ENCODE measurements at places on chromosomes 16 and 17.
A peak's percentile ranks its signal among the peaks of the same experiment; 100 is the strongest.

- DNase-seq, result no peak
Observed at GRCh38 chr17:3678095-3678820, 9.6 kb downstream of the EMC6 start.

DNA sequence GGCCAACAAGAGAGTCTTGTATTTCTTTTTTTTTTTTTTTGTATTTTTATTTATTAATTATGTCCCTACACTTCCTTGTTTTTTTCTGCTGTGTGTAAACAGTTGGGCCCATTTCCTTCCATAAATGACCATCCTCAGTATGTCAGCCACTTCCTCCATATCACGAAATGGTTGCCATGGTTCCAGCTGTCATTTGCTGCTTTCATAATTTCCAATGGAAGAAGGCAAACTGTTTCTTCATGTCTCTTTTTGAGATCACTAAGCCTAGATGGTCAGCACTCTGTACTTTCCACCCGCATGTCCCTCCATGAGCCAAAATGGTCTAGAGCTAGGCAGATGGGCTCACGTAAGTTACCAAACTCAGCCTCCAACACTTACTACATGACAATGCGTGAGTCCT, 133.5 kb upstream of the FOXF1 start:
- DNase-seq, result no peak

DNA sequence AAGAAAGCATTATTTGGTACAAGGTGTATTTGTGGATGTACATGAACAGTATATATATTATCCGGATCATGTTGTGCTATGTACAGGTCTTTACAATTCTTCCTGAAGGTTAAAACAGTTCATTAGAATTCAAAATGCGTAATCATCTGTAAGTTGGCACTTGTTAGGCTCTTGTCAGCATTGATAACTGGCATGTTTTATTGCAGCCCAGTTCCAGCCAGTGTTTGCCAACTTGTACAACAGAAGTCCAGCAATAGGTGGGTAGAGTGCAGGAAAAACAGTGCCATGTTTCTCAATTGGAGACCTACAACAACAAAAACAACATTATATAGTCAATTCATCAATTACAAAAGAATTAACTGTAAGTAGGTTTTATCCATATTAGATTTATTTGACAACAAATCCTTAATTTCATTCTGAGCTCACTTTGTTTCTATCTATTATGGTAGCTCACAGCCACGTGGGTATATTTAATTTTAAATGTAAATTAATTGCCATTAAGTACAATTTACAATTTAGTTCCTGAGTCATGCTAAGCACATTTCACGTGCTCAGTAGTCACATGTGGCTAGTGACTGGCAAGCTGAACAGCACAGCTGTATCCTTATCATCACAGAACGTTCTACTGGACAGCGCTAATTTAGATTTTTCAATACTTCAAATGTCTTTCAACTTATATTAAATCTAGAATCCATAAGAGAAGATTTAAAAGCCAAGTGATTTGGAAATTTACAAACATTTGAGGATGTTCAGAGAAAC, 8.6 kb upstream of the ANKFY1 start:
- DNase-seq, result no peak

DNA sequence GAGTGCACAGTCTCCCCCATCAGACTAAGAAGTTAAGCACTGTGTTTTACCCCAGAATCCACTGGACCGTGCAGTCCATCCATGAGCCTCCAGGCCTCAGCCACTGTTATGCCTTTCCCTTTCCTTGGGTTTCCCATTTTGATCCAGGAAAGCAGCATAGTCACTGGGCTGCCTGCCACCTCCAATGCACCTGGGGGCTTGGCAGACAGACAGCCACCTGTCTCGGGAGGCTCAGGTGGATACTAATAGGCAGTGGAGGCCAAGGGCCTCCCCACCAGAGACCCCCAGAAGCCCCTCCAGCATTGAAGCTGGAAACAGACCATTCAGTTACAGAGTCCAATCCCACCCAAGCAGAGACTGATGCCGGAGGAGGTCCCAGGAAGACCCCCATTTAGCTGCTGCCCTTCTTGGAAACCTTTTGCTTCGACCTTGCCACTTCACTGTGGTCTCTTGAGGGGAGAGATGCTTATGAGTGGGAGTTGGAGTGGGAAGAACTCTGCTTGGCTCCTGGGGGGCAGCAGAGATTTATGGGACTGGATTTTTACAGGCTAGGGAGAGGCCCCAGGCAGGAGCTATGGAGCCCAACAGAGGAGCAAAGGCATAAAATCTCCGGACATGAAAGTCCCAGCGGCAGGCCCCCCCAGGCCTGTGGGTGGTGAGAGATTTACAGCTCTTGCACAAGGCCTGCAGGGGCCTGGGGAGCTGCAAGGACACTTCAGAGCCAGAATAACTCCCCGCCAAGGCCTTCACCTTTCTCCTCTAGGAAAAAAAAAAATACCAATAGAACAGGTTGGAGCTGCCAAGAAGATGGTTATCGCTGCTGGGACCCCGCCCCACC, 12.2 kb upstream of the SP2 start:
- DNase-seq, result no peak

GRCh38 chr17:47663912-47664623, 14.3 kb downstream of the KPNB1 start:
- peak; percentile 77 for DNase-seq

DNA sequence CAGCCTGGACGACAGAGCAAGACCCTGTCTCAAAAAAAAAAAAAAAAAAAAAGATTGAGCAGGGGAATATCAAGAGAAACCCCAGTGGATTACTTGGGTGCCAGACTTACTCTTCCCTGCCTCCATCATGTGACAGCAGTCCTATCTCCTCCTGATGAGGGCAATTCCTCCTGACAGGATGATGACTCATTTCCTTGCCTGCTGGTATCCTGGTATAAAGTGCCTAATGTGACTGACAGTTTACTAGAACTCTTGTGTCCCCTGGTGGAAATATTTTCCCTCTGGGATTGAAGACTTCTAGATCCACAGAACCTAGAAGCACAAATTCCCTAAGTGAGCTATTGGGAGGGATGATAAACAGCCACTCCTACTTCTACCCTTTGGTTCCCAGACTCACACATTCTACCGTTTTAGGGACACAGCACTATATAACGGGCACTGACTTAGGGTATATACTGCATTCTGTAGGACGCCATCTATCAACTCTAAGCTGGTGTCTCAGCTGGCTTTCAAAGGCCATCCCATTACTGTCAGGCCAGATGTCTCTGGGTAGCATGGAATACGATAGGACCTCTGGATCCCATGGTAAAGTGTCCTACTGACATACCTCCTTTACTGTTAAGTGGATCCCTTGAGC, 114.6 kb upstream of the MED13 start:
- DNase-seq, result no peak

DNA sequence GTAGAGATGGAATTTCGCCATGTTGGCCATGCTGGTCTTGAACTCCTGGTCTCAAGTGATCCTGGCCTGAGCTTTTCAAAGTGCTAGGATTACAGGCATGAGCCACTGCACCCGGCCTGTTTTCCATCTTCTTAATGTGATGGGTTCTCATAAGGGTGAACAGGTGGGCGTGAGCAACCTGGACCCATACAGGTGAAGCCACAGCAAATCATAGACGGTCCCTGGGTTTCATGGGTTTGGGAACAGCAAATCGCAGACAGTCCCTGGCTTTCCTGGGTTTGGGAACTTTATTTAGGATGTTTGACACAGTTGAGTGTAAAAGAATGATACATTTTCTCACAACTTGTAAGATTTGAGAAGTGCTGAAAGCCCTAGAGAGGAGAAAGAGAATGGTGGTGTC, 12.9 kb upstream of the MEIOB start:
- no peak for DNase-seq

DNA sequence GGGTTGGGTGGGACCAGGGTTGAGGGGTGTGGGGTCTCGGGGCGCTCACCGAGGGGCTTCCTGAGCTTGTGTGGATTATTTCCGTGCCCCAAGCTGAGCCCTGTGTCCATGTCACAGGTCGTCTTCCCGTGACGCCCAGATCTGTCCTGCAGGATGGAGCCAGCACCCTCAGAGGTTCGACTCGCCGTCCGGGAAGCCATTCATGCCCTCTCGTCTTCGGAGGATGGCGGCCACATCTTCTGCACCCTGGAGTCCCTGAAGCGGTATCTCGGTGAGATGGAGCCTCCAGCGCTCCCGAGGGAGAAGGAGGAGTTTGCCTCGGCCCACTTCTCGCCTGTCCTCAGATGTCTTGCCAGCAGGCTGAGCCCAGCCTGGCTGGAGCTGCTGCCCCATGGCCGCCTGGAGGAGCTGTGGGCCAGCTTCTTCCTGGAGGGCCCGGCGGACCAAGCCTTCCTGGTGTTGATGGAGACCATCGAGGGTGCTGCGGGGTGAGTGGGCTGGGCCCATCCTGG, 1.0 kb downstream of the TELO2 start:
- DNase-seq, result peak; percentile 79

Measured in testis (tissue), 5 donors.